ENCODE measurements at places on chromosomes 7 and 10. TPM values are rescaled to one million over a fixed set of nuclear protein-coding genes. Genes with fewer than 3 reads are reported as not detected.

GRCh38 chr10:80462299-80462980 is 8.3 kb downstream of the TSPAN14 start:
- DNase-seq = no peak

DNA sequence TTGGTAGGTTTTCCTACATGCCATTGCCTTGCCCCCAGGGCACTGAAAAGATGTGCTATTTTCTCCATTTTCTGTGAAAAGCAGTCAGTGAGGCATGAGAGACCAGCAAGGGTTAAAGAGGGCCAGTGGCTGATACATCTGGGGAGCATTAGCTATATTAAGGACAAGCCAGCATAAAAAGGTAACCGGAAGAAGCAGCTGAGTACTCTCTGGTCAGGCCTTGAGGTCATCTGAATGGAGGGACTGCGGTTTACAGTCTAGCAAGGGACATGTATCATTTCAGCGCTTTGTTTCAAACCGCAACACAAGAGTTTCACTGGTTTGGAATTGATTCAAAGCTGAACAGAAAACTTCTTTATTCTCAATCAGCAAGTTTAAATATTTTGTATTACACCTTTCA is 120.4 kb downstream of the EPDR1 start:
- no peak for DNase-seq

- no peak for DNase-seq
These were observed 772.4 kb downstream of the GRID1 start for GRCh38 chr10:85594239-85594638.

GRCh38 chr7:35003679-35004303 is 33.5 kb downstream of the DPY19L1 start:
- DNase-seq = peak; percentile 15

DNA sequence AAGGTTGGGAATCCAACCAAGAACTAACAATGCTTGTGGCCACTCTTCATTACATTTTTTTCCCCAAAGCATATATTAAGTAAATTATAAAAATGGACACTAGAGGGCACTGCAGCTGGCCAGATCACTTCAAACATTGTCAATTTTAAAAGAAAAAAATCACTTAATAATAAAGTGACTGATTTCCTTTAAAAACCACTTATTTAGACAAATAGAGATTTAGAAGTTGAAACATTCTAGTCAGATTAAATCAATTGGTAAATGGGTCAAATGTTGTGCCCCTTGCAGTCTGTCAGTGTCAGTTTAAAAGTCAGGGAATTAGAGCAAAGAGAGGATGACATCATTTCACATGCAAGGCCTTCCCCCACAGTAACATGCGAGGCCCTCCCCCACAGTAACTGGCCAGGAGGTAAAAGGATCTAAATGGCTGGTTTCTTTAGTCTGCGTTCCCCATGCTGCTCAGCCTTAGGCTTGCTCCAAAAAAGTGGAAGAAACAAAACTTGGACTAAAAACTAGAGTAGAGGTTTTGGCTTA is 177.9 kb downstream of the SKAP2 start:
- peak; percentile 68 for DNase-seq

DNA sequence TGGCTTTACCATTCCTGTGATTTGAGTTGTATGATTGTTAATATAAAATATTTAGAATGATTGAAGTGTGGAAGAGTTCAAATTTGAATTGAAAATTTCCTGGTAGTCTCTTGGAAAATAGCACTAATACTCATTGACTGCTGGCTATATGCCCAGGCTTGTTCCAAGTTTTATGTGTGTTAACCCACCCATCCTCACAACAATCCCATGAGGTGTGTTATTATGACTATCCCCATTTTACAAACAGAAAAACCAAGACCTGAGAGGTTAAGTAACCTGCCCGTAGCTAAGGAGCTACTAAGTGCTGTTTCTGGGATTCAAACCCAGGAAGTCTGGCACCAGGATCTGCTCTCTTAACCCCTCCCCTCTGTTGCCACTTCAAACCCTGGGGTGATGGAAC is 213.9 kb downstream of the CREB5 start:
- DNase-seq = no peak

DNA sequence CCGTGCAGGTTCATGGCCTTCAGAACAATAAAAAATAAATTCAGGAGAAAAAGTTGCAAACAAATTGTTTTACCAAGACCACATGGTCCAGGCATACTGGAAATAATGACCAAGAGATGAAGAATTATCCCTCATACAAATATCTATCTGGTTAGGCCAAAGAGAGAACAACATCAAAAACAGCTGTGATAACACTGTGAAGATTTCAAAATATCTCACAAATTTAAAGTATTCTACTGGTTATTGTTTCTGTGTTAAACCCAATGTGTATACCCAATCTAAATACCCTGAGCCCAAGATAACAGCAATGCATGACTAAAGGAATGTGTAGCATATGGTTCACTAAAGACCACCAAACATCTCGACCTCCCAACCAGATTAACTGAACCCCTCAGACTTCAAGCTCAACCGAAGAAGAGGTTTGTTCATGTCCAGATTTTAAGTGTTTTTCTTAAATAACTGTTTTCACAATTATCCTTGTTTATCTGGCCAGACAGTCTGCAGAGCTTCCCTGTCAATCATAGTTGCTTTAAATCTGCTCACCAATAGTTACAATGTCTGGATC is 10.9 kb downstream of the OR9A2 start:
- DNase-seq = no peak

- peak; percentile 89 for DNase-seq
These were observed 6.0 kb upstream of the ZDHHC4 start for GRCh38 chr7:6571160-6571779.

DNA sequence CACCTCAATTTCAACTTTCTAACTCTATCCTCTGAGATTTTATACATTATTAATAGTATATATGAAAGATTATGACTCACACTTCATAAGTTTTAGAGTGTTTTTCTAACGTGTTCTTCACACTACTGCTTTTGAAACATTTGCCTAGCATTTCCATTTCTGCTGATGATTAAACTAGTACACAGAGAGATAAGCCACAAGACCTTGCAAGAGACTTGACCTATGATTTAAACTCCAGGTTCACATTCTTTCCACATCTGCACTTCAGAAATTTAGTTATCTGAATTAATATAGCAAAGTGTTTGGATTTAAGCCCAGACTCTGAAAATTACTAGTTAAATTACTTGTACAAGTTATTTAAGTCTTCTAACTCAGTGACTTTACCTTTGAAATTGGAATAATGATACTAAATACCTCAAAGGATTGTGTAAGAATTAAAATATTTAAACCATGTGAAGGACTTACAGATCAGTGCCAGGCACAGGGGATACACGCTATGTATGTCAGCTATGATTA is 66.6 kb downstream of the PCLO start:
- no peak for DNase-seq

DNA sequence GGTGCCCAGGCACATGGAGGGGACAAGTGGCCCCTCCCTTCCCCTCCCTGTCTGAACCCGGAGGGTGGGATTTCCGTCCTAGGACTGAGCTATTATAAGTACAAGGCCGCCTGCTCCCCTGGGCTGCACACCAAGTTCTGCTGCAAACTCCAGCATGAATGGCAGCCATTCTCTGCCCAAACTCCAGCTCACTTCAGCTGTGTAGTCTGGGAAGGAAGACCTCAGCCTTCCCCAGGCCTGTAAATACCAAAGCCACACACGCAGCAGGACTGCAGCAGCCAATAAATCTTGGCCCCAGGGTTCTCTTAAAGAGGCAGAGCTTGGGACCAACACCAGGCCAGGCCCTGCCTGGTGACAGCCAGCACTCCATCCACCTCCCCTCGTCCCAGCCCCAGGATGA is 291.3 kb upstream of the ZMIZ1 start:
- DNase-seq = no peak

- no peak for DNase-seq
These were observed 1361.7 kb downstream of the XPNPEP1 start for GRCh38 chr10:108561649-108562048.

DNA sequence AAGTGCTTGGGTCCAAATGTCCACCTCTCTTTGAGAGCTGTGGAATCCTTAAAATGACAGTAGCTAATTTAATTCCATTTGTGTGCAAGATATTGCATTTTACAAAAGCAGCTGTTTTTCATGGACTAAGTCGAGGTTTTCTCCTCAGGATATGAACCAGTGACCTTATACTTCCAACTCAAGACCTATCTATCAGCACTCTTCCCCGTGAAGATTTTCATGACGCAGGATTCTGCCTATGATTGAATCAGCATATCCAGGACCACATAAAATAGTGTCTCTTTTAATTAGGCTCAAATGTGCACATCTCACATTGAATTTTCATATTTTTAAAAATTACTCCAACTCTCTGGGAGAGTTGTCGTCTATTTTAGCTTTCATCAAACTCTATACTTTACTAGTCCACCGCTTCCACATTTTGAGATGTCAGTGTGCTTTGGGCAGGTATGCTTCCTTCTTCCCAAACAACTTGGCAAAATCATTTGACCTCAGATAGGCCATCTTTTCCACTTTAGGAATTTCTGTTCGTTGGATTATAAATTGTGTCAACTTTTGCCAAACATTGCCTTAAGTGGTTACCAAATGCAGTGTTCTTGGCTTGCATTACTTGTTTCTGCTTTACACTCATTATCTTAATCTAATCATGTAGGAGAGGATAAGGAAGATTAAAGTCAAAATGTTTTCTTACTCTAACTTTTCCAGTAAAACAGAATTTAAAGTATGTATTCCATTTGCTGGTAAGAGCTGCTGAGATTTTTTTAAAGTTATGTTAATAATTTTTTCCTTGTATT is 39.4 kb downstream of the SEMA3A start:
- no peak for DNase-seq

- no peak for DNase-seq
These were observed 92.1 kb downstream of the EBF3 start for GRCh38 chr10:129871966-129872365.

GRCh38 chr7:132472463-132473120 is 103.7 kb downstream of the PLXNA4 start:
- DNase-seq = no peak

DNA sequence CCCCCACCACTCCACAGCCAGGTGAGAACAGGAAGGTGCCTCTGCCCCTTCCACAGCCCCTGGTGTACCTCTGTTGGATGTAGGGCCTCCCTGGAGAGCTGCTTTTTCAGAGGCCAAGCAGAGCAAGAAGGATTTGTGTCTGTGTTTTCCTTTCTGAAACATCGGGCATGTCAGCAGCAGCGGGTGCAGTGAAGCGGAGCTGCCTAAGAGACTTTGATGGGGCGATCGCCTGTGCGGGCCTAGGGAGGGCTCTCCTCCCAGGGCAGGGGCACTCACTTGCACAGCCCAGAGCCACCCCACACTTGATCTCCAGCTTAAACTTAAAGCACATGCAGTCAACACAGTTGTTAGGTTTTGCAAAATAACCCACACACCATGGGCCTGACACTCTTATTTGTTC is 324.7 kb downstream of the ACTR3B start:
- no peak for DNase-seq

GRCh38 chr7:27997188-27997707 is 183.3 kb downstream of the JAZF1 start:
- DNase-seq = no peak

DNA sequence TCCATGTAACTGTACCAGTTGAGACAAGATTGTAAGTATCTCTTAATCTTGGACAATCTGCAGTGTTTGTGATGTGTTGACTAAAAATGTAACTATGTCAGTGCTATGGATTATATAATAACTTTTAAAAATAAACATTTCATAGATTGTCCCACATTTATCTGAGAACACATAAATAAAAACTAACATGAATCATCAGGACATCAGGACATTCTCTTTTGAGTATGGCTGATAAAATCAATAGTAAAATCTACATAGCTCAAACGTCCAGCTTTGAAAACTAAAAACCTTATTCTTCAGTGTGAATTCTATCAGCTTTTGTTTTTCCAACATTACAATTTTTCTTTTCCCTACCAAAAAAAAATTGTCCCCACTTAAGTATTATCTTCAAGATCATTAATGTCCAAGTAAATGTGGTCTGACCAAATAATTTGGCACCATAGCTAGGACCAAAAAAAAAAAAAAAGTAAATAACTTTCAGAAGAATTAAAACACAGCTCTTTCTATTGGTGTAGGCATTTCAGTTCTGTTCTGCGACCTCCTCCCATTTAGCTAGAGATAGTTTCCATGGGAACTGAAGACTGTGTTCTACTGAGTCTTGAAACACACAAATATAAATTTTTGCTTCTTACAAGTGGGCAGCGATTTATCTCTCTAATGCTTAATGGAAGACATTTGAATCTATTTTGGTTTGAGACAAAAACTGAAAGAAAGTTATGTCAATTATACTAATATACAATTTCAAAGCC is 123.0 kb upstream of the SGCE start:
- no peak for DNase-seq

- DNase-seq = peak; percentile 70
These were observed 538 bp downstream of the TRIM8 start for GRCh38 chr10:102644646-102645387.

- DNase-seq = no peak
These were observed 18.3 kb downstream of the GPRIN2 start for GRCh38 chr10:46538155-46538554.

- DNase-seq = no peak
These were observed 159.4 kb downstream of the FRMD4A start for GRCh38 chr10:14171336-14171735.

- no peak for DNase-seq
These were observed 164.9 kb upstream of the TRIM24 start for GRCh38 chr7:138295049-138295637.

GRCh38 chr7:50479743-50480517 is 29.8 kb upstream of the FIGNL1 start:
- no peak for DNase-seq

DNA sequence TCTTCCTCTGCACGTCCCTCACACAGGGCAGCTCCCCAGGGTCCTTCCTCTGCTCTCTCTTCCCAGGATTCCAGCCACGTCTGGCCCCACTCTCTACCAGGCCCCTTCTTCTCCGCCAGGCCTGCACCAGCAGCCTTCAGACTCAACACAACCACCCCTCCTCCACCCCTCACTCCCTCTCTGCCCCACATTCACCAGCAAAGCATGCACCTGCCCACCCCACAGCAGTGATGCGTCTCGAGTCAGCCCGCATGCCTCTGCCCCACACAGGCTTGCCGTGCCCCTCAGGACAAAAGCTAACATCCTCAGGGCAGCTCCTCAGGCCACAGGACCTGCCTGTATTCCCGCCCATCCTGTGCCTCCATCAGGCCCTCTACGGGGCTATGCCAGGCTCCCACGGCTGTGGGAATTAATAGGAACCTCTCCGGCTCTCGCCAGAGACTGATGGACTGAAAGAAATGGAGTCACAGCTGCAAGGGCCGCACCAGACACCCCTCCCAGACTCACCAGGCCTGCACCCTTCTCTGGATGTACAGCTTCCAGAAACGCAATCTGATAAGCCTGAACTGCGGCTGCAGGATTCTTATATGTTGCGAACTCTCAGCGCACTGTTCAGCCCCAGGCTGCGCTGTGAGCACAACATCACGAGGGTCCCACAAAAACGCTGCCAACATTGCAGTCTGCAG is 100.1 kb downstream of the CYTH3 start:
- no peak for DNase-seq

The ARHGEF5 gene
- 1.3 TPM for total RNA-seq

The DRGX gene
- not detected for total RNA-seq

The METTL27 gene
- total RNA-seq = 2.0 TPM

The NPY4R2 gene
- not detected for total RNA-seq

The ELMO1 gene
- not detected for total RNA-seq

The ODAD2 gene
- not detected for total RNA-seq

The STEAP1 gene
- total RNA-seq = 24.2 TPM

The BMPER gene
- total RNA-seq = not detected

The CPED1 gene
- total RNA-seq = 41.6 TPM

The WEE2 gene
- total RNA-seq = not detected
